ENCODE measurements at places on chromosomes 11 and 22.
A peak's percentile ranks its signal among the peaks of the same experiment; 100 is the strongest.

DNA sequence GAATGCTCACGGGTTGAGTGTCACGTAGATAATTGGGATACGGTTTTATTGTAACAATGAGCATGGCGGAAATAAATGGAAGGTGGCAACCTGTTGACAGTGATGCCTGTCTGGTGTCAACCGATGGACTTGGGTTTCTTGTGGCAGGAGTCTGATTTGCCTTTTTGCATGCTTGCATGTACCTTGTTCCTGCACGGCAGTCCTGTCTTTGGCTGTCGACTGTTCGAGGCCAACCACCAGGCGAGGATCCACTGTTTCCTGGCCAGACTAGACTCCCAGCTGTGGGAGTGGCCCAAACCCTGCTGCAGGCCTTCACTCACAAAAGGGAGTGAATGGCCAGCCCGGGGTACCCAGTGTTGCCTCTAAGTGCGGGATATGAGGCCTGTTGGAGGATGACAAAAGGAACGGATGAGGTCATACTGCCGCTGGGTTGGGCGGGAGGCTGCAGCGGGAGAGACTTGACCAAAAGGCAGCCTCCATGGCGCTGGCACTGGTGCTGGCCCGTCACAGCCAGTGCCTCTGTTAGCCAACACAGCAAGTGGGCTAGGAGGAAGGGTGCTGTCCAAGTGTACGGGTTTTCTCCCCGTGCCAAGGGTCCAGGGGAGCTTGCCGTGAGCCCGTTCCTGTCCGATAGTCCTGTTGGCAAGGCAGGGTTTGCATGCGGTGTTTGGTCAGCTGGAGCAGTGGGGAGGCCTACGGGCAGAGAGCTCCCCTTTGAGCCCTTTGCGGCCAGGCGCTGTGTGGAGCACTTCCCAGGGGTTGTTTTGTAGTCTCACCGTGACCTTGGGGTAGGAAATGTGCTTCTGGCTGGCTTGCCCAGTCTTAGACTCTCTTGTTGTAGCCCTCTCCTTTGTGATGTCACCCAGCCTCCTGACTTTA is 974 bp downstream of the DGCR8 start:
- H3K27ac ChIP-seq = peak overlapping the region; percentile 94
- H3K27me3 ChIP-seq = no peaks in the 10 kb centered on the region
- H3K4me3 ChIP-seq = peak overlapping the region; percentile 92
- H3K4me1 ChIP-seq = peaks cover 52% of the 10 kb centered on the region

- no peak overlapping the region for H3K4me3 ChIP-seq
- H3K4me1 ChIP-seq = peaks cover 3% of the 10 kb centered on the region
- DNase-seq = no peak
- peaks cover 4% of the 10 kb centered on the region for H3K36me3 ChIP-seq
- no peak overlapping the region for H3K27ac ChIP-seq
- no peaks in the 10 kb centered on the region for H3K27me3 ChIP-seq
Measured at GRCh38 chr11:61270354-61271076, 24.6 kb downstream of the VWCE start.

- H3K36me3 ChIP-seq = no peaks in the 10 kb centered on the region
- H3K4me1 ChIP-seq = no peaks in the 10 kb centered on the region
- no peak for DNase-seq
- no peaks in the 10 kb centered on the region for H3K27me3 ChIP-seq
- H3K27ac ChIP-seq = no peak overlapping the region
Measured at GRCh38 chr11:78926633-78927338, 352.1 kb upstream of the NARS2 start.

GRCh38 chr22:20448630-20449029 is 11.0 kb upstream of the SCARF2 start:
- H3K36me3 ChIP-seq = peaks cover 22% of the 10 kb centered on the region
- no peaks in the 10 kb centered on the region for H3K27me3 ChIP-seq
- peak overlapping the region; percentile 54 for H3K27ac ChIP-seq
- H3K4me1 ChIP-seq = no peaks in the 10 kb centered on the region
- H3K4me3 ChIP-seq = no peak overlapping the region
- no peak for DNase-seq
